ENCODE measurements at places on chromosomes 4 and X.

GRCh38 chr4:158299459-158300007 is 89.2 kb downstream of the TMEM144 start:
- no peak for DNase-seq

- DNase-seq: peak; percentile 18
These were observed 4.2 kb downstream of the CENPVL3 start for GRCh38 chrX:51614353-51615012.

GRCh38 chr4:92101737-92102172 is 202.0 kb upstream of the GRID2 start:
- no peak for DNase-seq

DNA sequence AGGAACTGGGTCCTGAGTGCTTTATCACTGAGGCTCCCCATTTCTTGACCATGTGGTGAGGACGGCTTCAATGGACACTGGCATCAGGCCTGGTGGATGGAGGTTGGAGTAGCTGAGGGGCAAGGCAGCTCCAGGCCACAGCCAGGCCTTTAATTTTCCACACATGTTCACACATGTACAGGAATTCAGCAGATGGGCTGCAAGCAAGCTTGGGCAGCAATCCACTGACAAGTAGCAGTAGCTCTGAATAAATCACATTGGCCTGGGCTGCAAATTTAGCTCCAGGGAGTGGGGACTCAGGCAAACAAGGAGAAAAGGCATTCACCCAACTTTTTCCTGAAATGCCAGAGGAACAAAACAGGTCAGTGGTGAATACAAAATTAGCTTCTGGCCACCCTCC is 107.8 kb upstream of the SCML1 start:
- DNase-seq: no peak

GRCh38 chr4:120865985-120866384 is 56.5 kb downstream of the PRDM5 start:
- DNase-seq: no peak

Measured in NCI-H1417 treated with DMSO at 0.1 percent for 48 hours (cell line).